Stimulated activated CD4-positive, alpha-beta T cell treated with anti-CD3 and anti-CD28 coated beads, Interleukin-1b, Interleukin-23, amount 100 ng/mL, for 24 hours (primary cell): ENCODE measurements at places on chromosomes 4 and X.

- DNase-seq = no peak
These were observed 95.3 kb downstream of the JADE1 start for GRCh38 chr4:128904821-128905220.

GRCh38 chrX:619451-619811 lies 11.2 kb upstream of the SHOX start:
- DNase-seq = no peak

DNA sequence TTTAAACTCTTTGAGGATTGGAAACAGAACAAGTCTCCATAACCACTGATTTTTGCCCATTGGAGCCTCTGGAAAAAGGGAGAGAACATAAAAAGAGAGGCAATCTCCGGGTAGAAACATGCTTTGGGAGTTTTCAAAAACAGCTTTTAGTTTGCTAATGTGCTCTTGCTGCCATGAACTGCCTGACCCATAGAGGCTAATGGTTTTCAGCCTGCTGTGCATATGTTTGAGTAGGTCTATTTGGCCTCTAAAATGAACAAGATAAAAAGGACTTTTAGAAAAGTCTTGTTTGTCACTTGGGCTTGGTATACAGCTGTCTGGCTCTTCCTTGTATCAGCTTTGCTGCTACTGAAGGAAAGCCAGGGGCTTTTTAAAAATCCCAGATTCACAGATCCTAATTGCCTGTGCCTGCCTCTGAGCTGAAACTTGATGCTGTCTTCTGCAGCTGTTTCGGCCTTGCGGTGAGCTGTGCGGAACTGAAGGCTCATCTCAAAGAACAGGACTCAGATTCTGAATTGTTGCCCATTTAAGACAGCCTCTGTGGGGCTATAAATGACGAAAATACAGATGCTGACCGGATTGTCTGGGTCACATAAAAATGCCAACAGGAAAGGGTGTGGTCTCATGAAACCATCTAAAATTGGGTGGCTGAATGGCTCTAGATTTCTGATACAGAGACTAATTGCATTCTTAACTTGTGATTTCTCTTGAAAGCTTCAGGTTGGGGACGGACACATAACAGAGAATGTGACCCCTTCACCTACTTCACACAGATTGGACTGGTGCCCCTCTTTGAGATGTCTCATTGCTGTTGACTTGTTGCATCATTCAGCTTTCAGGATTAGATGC lies 18.4 kb upstream of the ZNF41 start:
- DNase-seq = no peak

DNA sequence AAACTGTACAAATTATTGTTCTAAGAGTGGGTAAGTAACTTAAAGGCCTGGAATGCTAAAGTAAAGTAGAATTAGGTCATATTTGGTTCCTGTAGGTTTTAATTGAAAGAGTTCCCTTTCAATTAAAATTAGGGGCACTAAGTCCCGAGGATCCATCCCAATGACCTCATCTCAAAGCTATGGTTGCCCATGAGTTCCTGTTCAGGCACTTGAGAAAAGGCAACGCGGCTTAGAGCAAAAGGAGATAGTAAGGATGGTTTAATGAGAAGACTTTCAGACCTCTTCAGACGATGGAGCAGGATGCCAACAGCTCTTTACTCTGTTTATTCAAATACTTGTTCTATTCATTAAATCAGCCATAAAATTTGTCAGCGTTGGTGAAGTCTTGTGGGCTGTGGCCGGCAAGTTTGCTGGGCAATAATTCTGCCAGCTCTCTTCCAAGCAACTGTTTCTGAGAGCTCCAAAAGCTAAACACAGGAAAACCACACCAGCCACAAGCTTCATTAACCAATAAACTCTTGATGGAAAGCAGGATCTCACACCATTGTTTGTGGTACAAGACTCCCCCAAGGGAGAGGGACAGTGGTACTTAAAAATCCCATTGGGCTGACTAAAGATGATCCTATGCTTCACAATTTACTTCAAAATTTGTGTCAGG lies 167.4 kb downstream of the COL4A6 start:
- DNase-seq = no peak

DNA sequence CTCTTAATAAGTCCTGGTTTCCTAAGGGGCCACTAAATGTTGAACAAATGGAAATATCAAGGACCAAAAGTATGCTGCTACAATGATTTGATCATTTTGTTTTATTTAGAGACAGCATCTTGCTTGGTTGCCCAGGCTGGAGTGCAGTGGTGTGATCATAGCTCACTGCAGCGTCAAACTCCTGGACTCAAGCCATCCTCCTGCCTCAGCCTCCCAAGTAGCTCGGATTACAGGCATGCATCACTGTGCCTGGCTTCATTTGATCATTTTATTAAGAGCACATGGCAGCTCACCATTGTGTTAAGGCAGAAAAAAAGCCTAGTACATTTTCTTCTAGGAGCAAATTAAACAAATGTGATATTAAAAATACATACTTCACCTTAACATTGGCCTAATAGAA lies 52.7 kb downstream of the DCLK2 start:
- DNase-seq = no peak

GRCh38 chr4:136414981-136415380 lies 1117.3 kb downstream of the PCDH18 start:
- DNase-seq = no peak

DNA sequence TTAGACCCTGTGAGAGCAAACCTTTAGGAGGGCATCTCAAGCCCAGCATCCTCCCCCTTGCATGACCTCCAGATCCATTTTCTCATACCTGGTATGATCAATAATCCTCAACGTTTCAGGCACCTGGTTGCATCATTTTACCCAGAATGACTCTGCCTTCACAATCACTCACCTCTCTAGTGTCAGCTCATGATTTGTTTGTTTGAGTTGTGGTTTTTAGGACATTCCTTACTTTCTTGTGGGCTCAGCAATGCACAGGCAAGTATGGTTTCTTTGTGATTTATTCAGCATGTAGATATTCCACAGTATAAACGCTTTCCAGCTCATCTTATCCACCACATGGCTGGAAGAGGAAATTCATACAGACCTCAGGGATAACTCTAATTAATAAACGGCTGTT lies 93.6 kb upstream of the CPEB2 start:
- DNase-seq = no peak
